ENCODE measurements at places on chromosomes 6 and 20.

GRCh38 chr20:20520776-20521175, 152.9 kb downstream of the INSM1 start:
- no peak for DNase-seq

DNA sequence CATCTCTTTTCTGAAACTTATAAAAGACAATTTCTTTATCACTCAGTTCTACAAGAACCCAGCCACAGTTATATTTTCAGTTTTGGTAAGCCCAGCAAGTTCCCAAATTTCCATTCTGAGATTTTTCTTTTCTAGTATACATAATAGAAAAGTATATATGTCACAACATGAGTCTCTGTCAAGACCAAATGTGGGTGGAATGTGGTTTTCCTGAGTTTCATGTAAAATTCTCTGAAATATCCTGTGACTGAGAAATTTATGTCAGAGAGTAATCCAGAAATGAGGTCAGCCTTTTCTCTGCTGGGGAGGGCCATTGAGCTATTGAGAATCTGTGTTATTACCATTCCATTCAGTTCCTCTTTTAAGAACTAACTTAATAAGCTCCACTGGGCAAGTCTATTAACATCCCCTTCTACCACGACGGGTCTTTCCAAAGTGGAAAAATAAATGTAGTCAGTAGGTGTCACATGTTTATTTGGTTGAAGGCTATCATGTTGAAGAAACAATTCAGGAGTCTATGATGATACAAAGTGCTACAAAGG, 100.7 kb upstream of the HMGN3 start:
- DNase-seq = no peak

DNA sequence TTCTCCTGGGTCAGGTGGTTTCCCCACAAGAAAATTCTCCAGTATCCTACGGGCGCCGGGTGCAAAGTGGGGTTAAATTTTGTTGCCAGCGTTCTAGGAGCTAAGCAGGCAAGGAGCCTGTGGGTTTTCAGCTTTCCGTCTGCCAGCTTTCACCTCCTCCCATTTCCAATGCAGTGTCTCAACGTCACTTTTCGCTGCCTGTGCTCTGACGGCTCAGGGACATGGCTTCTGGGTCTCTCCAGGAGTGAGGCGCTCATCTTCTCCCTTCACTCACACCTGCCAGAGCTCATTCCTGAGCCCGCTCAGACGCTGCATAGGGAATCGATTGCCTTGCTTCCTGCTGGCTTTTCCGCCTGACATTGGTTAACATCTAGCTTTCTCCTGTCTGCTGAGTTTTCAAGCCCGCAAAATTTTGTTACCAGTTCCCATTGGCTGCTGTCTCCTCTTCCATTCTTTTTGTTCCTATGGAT, 7.3 kb upstream of the NAA20 start:
- DNase-seq = no peak

- no peak for DNase-seq
These were observed 698 bp downstream of the FAM210B start for GRCh38 chr20:56359212-56360132.

- no peak for DNase-seq
These were observed 23.7 kb downstream of the SDHAF4 start for GRCh38 chr6:70590400-70590799.

GRCh38 chr6:132751306-132751705, 6.4 kb downstream of the VNN2 start:
- no peak for DNase-seq

GRCh38 chr6:72401865-72402264, 220.0 kb upstream of the KCNQ5 start:
- DNase-seq = no peak

DNA sequence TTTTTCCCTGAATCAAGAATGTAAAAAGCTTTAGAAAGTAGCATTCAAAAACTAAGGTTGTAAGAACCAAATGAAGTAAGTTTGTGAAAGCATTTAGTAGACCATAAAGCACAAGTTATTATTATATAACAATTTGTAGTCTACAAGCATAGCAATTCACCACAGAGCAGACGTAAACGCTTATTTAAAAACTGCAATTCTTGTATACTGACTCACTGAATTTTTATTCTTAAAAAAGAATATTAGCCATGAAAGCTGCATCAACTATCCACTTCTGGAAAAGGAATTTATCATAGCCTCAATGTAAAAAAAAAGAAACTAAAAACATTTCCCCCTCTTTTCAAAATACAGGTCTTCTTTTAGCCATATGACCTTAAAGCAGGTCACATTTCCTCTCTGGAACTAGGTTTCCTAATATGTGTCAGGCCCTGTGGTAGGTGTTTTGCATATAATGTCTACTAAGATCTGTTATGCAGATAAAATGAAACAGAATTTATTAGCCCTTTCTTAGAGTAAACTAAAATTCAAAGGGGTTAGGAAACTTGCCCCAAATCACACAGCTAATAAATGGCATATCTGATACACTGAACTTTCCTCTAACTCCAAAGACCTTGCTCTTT, 2.1 kb downstream of the MAP3K7 start:
- no peak for DNase-seq

GRCh38 chr20:59221049-59221706, 57.6 kb downstream of the ZNF831 start:
- DNase-seq = no peak

- DNase-seq = no peak
These were observed 17.3 kb downstream of the LAMA4 start for GRCh38 chr6:112237066-112237465.

DNA sequence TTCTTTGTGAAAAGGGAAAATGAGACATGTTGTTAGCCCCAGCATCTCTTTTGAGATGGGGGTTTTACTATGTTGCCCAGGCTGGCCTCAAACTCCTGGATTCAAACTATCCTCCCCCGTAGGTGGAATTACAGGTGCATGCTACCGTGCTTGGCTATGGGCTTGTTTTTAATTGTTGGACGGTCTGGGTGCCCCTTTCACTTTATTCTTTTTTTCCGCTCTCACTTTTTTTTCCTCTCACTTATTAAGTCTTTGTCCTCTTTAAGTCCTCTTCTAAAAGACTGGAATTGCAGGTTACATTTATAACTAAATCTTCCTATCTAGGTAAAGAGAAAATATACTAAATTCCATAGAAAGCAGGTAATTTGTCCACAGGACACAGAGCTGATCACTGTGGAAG, 18.8 kb upstream of the PRDM13 start:
- no peak for DNase-seq

GRCh38 chr6:2977290-2977689, 5.9 kb upstream of the SERPINB6 start:
- DNase-seq = no peak

- DNase-seq = no peak
These were observed 556.9 kb downstream of the EPM2A start for GRCh38 chr6:145178391-145178790.

DNA sequence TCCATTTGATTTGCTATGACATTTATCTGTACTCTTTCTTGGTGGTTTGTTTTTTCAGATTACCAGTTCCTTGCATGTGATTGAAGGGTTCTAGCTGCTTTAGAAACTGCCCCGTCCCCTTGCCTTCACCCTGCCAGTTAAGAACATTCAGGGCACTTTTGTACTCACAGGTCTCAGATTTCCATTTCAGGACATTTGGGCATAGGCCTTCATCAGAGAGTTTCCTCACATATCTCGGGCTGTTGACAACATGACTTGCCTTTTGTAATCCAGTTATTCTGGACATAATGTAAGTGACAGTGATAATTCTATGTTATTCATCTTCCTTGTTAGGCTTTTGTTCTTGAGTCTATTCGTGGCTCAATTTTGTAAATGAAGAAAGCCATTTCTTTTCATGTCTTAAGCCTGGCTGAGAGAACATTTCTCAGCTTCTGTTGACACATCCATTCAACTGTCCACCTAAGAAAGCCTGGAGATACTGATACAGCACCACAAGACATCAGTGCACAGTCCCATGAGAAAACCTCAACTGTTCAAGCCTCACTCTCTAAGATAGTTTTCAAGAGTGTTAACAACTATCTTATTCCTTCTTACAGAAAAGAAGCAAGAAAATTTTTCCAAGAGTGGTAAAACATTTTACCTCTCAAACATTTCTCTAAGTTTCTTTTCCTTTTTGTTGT, 209.3 kb upstream of the SGK1 start:
- DNase-seq = no peak

GRCh38 chr6:133171989-133172604, 69.1 kb upstream of the EYA4 start:
- no peak for DNase-seq

- DNase-seq = no peak
These were observed 63.7 kb downstream of the ALDH5A1 start for GRCh38 chr6:24558516-24558915.

All from activated T-cell treated with anti-CD3 and anti-CD28 coated beads, Interleukin-2, amount 50 U/mL, for 1 hour (primary cell).